ENCODE measurements at places on chromosomes 3 and 15.

DNA sequence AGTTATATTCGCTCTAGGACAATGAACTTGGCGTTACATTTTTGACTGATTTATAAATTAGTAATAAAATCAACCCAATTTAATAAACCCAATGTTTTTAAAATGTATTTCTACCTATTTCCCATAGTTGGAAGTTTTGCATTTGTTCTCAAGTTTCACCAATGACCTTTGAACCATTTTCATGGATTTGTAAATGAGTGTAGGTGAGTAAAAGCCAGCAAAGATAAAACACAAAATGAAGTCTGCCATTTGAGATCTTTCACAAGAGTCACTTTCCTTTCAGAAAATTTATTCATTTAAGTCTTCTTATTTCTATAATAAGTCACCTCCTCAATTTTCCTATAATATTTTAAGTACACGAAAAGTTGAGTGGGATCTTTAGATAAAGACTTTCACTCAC, 92.1 kb downstream of the MEIS2 start:
- ATAC-seq = no peak

- ATAC-seq = no peak
These were observed 81.7 kb upstream of the NUDT16 start for GRCh38 chr3:131299836-131300235.

DNA sequence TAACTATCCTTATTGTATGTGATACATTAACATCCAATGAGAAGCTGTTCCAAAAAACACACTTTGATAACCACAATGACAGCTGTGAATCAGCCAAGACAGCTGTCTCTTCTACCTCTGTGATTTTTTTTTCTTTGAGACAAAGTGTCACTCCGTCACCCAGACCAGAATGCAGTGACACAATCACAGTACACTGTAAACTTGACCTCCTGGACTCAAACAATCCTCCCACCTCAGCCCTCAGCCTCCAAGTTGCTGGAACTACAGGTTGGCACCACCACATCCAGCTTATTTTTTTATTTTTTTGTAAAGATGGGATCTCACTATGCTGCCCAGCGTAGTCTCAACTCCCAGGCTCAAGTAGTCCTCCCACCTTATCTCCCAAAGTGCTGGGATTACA, 73.5 kb upstream of the TMCO5A start:
- ATAC-seq = no peak

DNA sequence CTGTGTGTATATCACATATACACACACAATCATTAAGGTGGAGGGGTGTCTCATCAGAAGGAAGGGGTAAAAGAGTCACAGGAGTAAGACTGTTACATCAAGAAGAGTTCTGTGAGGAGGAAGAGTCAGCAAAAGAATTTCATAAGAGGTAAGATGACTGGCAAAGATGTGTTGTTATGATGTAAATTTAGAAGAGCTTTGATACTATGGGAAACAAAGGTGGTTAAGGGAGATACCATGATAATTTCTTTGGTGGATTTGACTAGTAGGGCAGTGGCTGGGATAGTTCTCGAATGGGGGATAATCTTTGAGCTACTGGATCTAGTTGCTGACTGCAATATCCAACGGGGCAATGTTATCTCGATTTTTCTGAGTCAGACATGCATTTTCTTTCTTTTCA, 61.6 kb downstream of the STAG1 start:
- no peak for ATAC-seq

- ATAC-seq = no peak
These were observed 162.4 kb upstream of the CGNL1 start for GRCh38 chr15:57213862-57214261.

DNA sequence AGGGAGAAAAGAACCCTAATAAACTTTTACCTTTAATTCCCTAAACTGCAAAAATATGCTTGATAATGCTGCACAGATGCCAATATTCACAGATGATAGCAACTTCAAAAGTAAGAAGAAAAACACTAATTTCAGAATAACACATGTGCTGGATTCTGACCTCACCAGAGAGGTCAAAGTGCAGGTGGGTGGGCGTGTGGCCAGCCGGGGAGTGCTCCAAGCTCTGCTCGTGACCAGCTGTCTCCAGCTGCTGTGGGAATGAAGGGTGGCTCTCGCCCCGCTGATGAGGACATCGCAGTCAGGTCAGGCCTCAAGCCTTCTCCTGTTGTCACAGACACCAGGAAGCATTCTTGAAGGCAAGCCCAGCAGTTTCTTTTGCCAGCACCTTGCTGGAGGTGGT, 57.1 kb downstream of the ADAMTS17 start:
- ATAC-seq = no peak

- ATAC-seq = no peak
These were observed 560.8 kb downstream of the OCA2 start for GRCh38 chr15:27538325-27538724.

GRCh38 chr15:28961391-28961790, 75.6 kb downstream of the APBA2 start:
- no peak for ATAC-seq

DNA sequence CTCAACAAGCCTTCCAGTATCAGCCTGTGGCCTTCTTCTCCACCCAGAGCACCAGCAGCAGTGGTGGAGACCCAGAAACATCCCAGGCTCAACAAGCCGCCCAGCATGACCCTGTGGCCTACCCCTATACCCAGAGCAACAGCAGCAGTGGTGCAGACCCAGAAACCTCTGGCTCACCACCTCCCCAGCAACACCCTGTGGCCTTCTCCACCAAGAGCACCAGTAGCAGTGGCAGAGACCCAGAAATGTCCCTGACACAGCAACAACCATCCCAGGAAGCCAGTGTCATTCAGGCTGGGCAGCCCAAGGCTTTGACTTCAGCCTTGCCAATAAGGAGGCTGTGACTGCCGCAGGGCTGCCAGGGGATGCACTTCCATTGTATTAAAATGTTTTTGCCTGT, 16.3 kb upstream of the EMC3 start:
- no peak for ATAC-seq

GRCh38 chr15:39266890-39267289, 314.0 kb upstream of the THBS1 start:
- ATAC-seq = no peak
